ENCODE measurements at places on chromosomes 4 and X.

DNA sequence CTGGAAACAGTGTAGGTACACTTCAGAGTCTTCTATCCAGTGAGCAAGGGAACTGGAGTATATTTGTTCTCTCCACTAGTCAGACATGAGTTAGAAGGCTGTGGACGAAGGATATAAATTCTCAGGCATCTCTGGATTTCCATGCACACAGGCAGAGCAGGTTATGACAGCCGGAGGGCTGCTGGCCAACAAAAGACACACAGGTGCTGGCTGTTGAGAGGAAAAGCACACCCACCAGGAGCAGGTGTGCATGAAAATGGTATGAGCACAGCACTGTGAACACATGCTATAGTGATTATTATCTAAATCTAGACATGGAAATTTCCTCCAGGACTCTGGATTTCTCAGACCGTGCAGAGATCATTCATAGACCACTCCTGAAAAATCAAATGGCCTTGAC lies 444.7 kb upstream of the RPS6KA3 start:
- DNase-seq: no peak

DNA sequence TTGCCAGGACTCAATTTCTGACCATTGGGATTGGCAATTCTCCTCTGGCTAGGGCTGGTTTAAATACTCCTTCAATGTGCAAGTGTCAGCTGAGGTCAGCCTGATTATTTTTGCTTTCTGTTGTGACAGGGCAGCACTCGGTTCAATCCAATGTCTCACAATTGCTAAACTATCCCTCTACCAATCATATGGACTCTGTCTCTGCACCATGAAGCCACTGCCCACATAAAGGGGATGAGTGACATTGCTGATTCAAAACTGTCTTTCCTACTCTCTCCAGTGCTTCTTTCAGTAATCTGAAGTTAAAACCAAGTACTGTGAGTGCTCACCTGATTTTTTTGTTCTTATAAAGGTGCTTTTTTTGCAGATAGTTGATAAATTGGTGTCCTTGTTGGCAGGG lies 1030.7 kb downstream of the GLUD2 start:
- DNase-seq: no peak

DNA sequence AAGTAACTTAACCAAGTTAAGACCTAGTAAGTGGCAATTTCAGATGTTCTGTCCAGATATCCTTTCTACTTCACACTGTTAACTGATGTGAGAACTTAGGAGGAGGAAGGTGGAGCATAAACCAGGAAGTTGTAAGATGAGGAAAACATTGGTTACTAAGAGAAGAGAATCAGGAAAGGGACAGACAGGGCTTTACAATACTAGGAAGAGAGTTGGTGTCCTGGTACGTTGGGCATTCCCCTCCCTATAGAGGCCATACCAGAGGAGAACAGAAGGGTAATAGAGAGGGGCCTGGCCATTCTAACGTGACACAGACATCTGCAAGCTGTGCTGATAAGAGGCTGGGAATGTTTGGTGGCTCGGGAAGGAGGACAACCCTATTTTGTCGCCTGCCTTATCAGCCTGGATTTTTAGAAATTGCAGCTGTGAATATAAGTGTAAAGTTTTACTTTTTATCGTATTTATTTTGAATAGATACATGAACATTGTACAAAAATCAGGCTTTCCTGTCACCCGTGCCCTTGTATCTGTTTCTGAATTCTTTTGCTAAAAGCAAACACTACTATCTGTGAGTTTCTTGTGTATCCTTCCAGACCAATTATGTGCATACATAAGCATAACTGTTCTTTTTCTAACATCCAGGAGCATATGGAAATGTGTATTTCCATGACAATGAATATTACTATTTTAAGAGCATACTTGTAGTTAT lies 53.5 kb upstream of the HPRT1 start:
- DNase-seq: no peak

DNA sequence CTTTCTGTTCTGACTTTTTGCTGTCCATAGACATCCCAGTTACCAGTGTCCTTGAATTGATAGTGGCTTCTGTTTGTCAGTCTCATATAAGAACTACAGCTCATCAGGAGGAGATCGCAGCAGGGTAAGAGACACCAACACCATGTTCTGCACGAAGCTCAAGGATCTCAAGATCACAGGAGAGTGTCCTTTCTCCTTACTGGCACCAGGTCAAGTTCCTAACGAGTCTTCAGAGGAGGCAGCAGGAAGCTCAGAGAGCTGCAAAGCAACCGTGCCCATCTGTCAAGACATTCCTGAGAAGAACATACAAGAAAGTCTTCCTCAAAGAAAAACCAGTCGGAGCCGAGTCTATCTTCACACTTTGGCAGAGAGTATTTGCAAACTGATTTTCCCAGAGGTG lies 30.1 kb downstream of the GUCY1A1 start:
- no peak for DNase-seq
